Mammary epithelial cell (primary cell): ENCODE measurements at places on chromosomes 4 and X. TPM values are rescaled to one million over a fixed set of nuclear protein-coding genes. Genes with fewer than 3 reads are reported as not detected.

GRCh38 chr4:2834001-2834921 is 9.4 kb upstream of the ADD1 start:
- DNase-seq, result no peak

The ATP2B3 gene
- not detected in 2 replicates for total RNA-seq

The MAGED1 gene
- 52.0 and 107 TPM in 2 replicates for total RNA-seq

The TLR10 gene
- not detected in 2 replicates for total RNA-seq
